Panc1 (cell line): ENCODE measurements at places on chromosomes 5 and 9. TPM values are rescaled to one million over a fixed set of nuclear protein-coding genes. Genes with fewer than 3 reads are reported as not detected.

DNA sequence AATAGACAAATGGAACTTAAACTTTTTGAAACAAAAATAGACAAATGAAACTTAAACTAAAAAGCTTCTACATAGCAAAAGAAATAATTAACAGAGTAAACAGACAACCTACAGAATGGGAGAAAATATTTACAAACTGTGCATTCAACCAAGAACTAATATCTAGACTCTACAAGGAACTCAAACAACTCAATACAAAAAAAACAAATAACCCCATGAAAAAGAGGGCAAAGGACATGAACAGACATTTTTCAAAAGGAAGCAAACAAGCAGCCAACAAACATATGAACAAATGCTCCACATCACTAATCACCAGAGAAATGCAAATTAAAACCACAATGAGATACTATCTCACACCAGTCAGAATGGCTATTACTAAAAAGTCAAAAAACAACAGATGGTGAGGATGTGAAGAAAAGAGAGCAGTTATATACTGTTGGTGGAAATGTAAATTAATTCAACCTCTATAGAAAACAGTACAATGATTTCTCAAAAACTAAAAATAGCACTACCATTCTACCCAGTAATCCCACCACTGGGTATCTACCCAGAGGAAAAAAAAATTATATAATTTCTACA lies 170.8 kb upstream of the RGMB start:
- H3K4me3 ChIP-seq = no peak overlapping the region
- no peak for DNase-seq
- no peaks in the 10 kb centered on the region for H3K36me3 ChIP-seq
- H3K27ac ChIP-seq = no peak overlapping the region

The PLAA gene
- 13.3 TPM for total RNA-seq

GRCh38 chr9:135891027-135891631 lies 16.2 kb downstream of the CAMSAP1 start:
- H3K4me1 ChIP-seq = peaks cover 15% of the 10 kb centered on the region
- no peak overlapping the region for H3K4me3 ChIP-seq
- H3K27me3 ChIP-seq = no peaks in the 10 kb centered on the region
- H3K36me3 ChIP-seq = no peaks in the 10 kb centered on the region

- no peak overlapping the region for H3K27ac ChIP-seq
- H3K27me3 ChIP-seq = no peaks in the 10 kb centered on the region
- H3K4me1 ChIP-seq = no peaks in the 10 kb centered on the region
Measured at GRCh38 chr9:8206720-8207119, 407.1 kb upstream of the DMAC1 start.

GRCh38 chr9:90069085-90069484 lies 464.3 kb downstream of the GADD45G start:
- H3K4me1 ChIP-seq = no peaks in the 10 kb centered on the region
- no peak overlapping the region for H3K4me3 ChIP-seq
- no peak for DNase-seq
- H3K36me3 ChIP-seq = no peaks in the 10 kb centered on the region
- H3K27ac ChIP-seq = no peak overlapping the region

The OBP2B gene
- not detected for total RNA-seq

The LRRC26 gene
- 0.69 TPM for total RNA-seq

DNA sequence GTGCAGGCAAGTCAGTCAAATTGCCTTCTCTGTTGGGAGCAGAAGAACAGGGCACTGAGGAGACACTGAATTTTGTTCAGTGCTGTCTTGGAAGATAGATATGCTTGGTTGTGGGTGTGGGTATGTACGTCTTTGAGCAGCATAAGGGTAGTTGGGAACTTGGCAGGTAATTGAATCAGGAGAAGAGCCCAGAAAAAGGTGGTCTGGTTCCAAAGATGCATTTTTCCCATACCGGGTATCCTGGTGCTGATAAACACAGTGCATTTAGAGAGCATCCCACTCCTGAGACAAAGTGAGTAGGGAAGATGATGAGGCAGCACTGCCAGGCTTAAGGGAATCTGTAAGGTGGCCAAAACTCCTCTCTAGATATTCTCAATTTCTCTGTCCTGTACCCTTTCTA lies 40.6 kb downstream of the TEK start:
- H3K4me3 ChIP-seq = no peak overlapping the region
- no peak overlapping the region for H3K27ac ChIP-seq
- no peaks in the 10 kb centered on the region for H3K36me3 ChIP-seq
- no peaks in the 10 kb centered on the region for H3K27me3 ChIP-seq

GRCh38 chr5:56561-57290 lies 35.2 kb upstream of the PLEKHG4B start:
- H3K4me3 ChIP-seq = no peak overlapping the region
- H3K27me3 ChIP-seq = no peaks in the 10 kb centered on the region
- DNase-seq = no peak
- H3K27ac ChIP-seq = no peak overlapping the region

GRCh38 chr5:59186623-59187022 lies 603.7 kb downstream of the RAB3C start:
- no peak overlapping the region for H3K4me3 ChIP-seq
- DNase-seq = no peak
- H3K4me1 ChIP-seq = no peaks in the 10 kb centered on the region; the same call in 1 of the 2 replicates
- no peak overlapping the region for H3K27ac ChIP-seq

DNA sequence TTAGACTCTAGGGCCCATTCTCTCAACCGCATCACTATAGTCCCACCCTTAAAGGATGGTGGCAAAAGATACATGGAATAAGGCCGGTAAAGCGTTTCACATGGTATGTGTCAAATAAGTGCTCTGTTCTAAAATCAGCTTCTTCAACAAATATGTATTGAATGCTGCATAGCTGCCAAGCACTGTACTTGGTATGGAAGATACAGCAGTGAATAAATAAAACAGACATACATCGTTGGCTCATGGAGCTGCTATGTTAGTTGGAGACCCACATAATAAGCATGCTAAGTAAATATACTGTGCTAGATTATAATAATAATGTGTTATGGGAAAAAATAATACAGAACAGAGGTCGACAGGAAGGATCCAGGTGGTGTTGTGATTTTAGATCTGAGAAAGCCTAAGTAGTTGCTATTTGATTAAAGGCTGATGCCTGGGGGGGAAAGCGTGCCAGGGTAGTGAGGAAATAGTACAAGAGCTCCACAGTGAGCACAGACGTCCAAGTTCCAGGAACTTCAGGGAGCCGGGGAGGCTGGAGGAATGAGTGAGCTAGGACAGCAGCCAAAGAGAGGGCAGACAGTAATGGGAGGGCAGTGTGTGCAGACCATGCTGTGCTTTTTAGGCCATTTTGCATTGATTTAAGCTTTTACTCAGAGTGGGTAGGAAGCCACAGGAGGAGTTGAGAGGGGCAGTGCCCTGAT lies 93.7 kb downstream of the JAKMIP2 start:
- H3K4me3 ChIP-seq = no peak overlapping the region
- no peaks in the 10 kb centered on the region for H3K27me3 ChIP-seq
- no peak for DNase-seq
- H3K36me3 ChIP-seq = no peaks in the 10 kb centered on the region
- H3K4me1 ChIP-seq = no peaks in the 10 kb centered on the region

The LECT2 gene
- total RNA-seq = not detected
